ENCODE measurements at places on chromosomes 16 and 17. TPM values are rescaled to one million over a fixed set of nuclear protein-coding genes. Genes with fewer than 3 reads are reported as not detected.

The KRTAP9-8 gene
- not detected for total RNA-seq

- DNase-seq: no peak
Measured at GRCh38 chr17:9108146-9108545, 86.8 kb downstream of the NTN1 start.

- DNase-seq: peak; percentile 59
Measured at GRCh38 chr17:81863833-81864768, 3.8 kb upstream of the P4HB start.

DNA sequence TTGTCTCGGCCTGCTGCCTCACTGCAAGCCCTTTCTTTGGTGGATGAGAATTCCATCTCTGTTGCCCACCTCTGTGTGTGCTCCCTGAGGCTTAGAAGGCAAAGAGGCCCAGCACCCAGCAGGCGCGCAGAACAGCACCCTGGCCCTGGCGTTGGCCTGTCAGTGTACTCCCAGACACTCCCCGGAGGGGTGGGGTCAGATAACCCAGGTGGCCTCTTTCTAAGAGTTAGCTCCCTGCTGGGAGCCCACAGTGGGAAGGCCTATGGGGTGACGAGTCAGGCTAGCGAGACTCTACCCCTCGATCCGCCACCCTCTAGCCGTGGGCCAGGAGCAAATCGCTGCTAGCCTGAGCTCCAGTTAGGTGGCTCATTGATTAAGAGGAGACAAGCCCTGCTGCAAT lies 38.1 kb downstream of the SRL start:
- DNase-seq: no peak

- no peak for DNase-seq
Measured at GRCh38 chr17:57956291-57957119, 1.3 kb upstream of the CUEDC1 start.
